ENCODE measurements at places on chromosomes 5 and 9. TPM values are rescaled to one million over a fixed set of nuclear protein-coding genes. Genes with fewer than 3 reads are reported as not detected.

DNA sequence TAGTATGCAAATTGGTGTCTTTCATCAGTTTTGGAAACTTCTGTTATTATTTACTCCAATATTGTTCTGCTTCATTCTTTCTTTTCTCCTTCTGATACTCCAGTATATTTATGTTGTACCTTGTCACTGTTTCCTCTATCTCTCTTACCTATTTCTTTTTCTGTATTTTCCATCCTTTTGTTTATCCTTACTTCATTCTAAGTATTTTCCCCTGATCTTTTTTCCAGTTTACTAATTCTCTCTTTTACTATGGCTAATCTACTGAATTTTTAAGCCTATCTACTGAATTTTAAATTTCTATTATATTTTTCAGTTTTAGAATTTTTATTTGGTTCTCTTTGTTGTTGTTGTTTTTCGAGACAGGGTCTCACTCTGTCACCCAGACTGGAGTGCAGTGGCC, 7.4 kb downstream of the SMIM3 start:
- no peak for DNase-seq

DNA sequence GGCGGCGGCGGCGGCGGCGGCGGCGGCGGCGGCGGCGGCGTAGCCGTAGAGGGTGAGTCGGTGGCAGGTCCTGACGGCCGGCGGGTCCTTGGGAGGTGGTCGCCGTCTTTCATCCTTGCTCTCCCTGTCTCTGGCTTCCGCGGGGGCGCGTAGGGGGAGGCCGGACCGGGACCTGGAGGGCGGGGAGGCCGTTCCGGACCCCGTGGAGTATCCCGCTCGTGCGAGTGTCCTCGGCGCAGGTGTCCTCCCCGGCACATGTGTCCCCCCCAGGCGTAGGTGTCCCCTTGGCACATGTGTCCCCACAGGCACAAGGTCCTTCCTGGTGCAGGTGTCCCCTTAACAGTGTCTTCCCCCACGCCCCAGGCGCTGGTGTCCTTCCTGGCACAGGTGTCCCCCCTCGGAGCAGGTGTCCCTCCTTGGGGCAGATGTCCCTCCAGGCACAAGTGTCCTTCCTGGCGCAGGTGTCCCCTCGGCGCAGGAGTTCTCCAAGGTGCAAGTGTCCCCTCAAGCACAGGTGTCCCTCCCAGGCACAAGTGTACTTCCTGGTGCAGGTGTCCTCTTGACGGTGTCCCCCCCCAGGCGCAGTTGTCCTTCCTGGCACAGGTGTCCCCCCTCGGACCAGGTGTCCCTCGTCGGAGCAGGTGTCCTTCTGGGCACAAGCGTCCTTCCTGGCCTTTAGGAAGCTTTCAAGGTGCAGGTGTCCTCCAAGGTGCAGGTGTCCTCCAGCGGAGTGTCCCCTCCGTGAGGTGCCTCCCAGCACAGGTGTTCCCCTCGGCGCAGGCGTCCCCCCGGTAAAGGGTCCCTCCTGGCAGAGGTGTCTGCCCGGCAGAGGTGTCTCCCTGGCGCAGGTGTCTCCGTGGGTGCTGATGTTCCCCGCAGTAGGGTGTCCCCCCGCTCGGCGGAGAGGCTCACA, 519 bp downstream of the EXOC3 start:
- DNase-seq = peak; percentile 20

- peak; percentile 87 for DNase-seq
Observed at GRCh38 chr5:139061274-139061673, 136.9 kb downstream of the SIL1 start.

DNA sequence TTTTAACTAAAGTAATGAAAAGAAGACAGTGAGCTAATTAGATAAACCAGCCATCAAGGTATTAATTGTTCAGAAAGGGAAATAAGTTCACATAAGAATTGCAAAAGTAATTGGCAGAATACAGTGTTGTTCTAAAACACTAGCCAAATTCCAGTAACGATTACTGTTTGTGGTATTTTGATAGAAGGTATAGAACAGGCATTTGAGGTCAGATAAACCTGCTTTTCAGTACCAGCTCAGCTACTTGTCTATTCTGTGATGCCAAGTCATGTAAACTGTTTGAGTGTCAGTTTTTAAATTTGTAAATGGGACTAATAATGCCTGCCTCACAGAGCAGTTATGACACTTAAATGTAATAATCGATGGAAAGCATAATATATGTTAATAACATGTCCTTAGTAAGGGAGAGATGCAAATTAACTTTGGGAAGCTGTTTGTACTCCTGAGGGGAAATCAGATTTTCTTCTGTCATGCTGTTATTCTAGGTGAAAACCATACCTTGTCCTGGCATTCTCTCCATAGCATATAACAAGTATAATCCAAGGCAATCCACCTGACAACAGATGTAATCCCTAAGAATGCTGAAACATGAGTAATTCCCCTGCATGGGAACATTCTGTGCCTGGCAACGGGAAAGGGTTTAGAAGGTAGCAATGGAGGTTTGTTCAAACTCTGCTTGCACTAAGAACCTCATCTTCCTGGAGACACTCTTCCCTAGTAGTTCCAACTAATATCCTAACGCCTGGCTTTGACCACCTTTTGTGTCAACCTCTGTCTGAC, 509.5 kb upstream of the PAPPA start:
- no peak for DNase-seq

DNA sequence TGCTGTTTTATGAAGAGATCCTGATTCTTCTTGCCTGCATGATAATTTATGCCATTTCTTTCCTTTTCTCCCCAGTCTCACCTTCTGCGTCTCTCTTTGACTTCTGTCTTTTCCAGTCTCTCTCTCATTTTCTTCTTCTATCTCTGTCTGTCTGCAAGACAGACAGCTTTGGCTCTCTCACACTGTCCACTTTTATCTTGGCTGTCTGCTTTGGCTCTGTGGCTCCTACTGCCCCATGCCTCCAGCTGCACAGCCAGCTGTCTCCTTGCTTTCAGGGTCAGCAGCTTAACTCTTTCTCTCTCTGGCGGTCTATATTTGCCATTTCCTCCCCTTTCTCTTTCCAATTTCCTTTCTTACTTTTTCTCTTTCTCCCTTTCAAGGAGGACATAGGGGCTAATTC, 971.1 kb upstream of the COX7C start:
- no peak for DNase-seq

- DNase-seq = peak; percentile 36
Observed at GRCh38 chr5:135964670-135965320, 10.0 kb upstream of the LECT2 start.

GRCh38 chr5:111731638-111732037, 25.4 kb downstream of the NREP start:
- DNase-seq = no peak

DNA sequence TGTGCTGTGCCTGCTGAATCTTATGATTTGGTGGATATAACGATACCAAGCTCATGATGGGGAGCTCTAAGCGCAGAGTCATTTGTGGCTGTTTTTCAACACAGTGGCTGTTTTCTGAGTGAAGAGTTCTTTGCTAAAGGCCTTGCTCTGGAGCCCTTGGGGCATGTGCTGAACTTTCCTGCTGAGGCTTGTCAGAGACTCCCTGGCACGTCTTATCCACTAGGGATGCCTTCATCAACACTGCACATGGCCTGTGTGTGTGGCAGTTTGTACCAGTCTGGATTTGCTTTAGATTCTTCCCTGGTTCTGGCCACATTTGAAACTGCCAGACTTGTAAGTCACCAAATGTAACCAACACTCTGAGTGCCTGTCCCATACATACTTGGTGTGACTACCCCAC, 188.2 kb downstream of the DMRT2 start:
- DNase-seq = no peak

DNA sequence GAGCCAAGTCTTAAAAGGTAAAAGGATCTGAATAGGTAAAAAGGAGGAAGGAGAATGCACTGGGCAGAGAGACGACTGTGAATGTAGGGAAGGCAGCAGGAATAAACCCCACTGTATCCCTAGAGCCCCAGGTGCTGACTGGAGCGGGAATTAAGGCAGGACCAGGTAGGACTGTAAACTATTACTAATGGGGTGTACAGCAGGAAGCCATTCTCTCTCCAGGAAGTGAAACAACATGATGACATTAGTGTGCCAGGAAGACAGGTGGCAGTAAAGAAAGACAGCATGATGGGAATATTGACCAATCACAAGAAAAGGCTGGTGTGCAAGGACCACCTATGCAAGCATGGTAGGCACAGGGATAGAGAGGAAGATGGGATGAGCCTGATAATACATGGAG, 433.0 kb downstream of the DNAH5 start:
- no peak for DNase-seq

DNA sequence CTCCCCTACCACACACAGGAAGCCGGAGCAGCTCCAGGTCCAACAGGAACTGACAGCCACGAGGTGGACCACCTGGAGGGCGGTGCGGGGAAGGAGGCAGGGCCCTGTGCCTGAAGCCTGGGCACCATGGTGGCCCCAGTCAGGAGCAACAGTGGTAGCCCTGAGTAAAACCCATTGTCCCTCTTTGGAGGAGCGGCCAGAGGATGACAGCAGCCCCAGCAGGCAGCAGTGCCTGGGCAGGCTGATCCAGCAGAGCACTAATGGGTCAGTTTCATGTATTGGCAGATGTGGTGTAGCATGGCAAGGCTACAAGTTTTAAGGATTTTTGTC, 47.7 kb upstream of the GARNL3 start:
- no peak for DNase-seq

Gene SLIT3
- 0.17 TPM for total RNA-seq

Gene BAAT
- not detected for total RNA-seq

GRCh38 chr5:159181152-159181551, 28.2 kb downstream of the RNF145 start:
- peak; percentile 19 for DNase-seq

DNA sequence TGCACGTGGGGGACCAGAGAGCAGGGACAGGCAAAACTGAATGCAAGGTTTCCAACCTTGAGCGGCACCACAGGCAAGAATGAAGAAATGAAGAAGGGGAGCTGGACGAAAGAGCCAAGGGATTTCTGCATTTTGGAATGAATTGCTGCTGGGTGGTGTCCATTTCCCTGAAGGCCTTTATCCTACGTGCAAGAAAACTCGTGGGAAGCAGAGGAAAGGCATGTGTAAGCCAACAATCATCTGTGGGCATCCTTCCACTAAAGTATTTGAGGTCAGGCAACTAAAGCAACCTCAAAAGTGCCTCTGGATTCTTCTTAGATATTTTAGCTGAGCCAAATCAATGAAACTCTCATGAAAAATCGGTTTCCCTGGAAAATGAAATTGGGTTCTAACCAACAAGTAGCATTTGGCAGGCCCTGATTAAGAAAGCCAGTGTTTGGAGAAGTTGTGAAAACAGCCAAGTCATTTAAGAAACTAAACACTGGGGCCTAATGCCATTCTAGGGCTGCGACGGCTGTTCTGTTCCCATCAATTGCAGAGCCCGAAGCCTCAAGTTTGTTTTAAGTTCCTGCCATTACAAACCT, 4.7 kb upstream of the TGFBI start:
- DNase-seq = peak; percentile 86

Gene VCAN
- total RNA-seq = 42.5 TPM

- DNase-seq = no peak
Observed at GRCh38 chr5:105849701-105850100, 1821.0 kb downstream of the EFNA5 start.

DNA sequence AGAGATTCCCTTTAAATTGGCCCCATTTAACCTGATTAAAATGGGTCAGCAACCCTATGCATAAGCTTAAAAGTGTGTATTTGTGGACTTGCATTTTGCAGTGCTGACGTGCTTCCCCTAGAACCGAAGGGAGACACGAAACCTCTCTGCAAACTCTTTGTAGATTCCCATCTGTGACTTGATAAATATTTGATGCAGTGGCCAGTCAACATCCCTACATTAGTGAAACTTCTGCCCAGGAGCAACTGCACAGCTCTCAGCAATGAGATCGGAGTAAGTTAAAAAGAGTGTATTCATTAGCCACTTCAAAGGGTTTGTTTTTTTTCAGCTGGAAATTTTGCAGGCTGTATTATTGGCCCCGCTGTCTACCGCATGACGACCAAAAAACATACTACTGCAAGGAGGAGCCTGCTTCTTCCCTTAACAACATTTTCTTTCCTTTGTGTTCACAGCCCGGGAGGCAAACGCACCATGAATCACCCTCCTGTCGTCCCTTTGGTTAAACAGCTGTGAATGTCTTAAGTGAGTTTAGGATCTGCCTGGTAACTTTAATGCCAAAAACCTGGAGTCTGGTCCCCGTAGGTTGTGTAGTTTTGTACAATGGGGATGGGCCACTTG, 38.0 kb upstream of the TCERG1 start:
- peak; percentile 80 for DNase-seq

DNA sequence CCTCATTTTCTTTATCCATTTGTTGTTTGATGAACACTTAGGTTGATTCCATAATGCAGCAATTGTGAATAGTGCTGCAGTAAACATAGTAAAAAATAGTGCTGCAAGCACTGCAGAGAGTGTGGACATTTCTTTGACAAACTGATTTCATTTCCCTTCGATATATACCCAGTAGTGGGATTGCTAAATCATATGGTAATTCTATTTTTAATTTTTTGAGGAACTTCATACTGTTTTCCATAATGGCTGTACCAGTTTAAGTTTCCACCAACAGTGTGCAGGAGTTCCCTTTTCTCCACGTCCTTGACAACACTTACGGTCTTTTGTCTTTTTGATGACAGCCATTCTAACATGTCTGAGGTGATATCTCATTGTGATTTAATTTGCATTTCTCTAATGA, 138.2 kb upstream of the PLPPR1 start:
- no peak for DNase-seq

Gene ACSL6
- not detected for total RNA-seq

Gene NRG2
- 1.9 TPM for total RNA-seq

DNA sequence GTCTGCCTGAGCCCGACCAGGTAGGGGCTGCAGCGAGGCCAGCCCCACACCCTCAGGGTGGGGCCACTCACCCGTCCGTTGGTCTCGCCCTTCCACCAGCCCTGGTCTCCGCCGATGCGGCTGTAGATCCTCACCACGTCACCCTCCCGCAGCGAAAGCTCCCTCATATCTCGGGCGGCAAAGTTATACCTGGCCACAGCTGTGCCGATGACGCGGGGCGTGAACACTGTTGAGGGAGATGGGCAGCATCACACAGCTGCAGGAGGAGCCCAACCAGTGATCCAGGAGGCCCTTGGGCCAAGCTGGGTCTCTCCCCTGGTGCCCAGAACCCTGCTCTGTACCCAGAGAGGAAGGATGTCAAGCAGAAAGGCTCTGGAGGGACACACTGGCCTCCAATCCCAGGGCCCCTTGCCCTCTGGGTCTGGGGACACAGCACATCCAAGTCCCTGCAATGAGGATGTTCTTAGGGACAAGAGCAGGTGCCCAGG, 30.3 kb upstream of the SARDH start:
- DNase-seq = no peak

- no peak for DNase-seq
Observed at GRCh38 chr9:137742698-137743097, 123.9 kb downstream of the EHMT1 start.

GRCh38 chr5:156753846-156754245, 96.2 kb upstream of the PPP1R2B start:
- no peak for DNase-seq

Gene PROB1
- 0.15 TPM for total RNA-seq

Gene NME5
- total RNA-seq = 0.25 TPM

Gene SHC3
- total RNA-seq = 3.2 TPM

Gene NOXA1
- total RNA-seq = not detected

GRCh38 chr5:44862808-44863207, 54.1 kb downstream of the MRPS30 start:
- peak; percentile 52 for DNase-seq

Measured in M059J (cell line).